Smooth muscle cell of the umbilical artery (primary cell): ENCODE measurements at places on chromosomes 7 and 10. TPM values are rescaled to one million over a fixed set of nuclear protein-coding genes. Genes with fewer than 3 reads are reported as not detected.

SLC25A40 gene
- 3.6 and 7.3 TPM in 2 replicates for total RNA-seq

FKBP6 gene
- total RNA-seq, result not detected in 2 replicates

ABI1 gene
- 21.1 and 31.0 TPM in 2 replicates for total RNA-seq

BLNK gene
- total RNA-seq, result not detected in 2 replicates

BMPER gene
- 34.0 and 84.3 TPM in 2 replicates for total RNA-seq

AKR1D1 gene
- total RNA-seq, result not detected in 2 replicates

CDC14C gene
- not detected in 2 replicates for total RNA-seq

MMD2 gene
- not detected in 2 replicates for total RNA-seq

COPS6 gene
- 70.4 and 107 TPM in 2 replicates for total RNA-seq

AGR3 gene
- not detected in 2 replicates for total RNA-seq

OR2A12 gene
- not detected in 2 replicates for total RNA-seq

HHEX gene
- 0.89 and 2.0 TPM in 2 replicates for total RNA-seq

OPTN gene
- total RNA-seq, result 75.7 and 86.1 TPM in 2 replicates

PRR15 gene
- under 0.01 and 1.2 TPM in 2 replicates for total RNA-seq

SYT15 gene
- total RNA-seq, result 0.05 and 0.59 TPM in 2 replicates

C1QL3 gene
- under 0.01 and 0.18 TPM in 2 replicates for total RNA-seq

HOXA5 gene
- 1.8 and 2.7 TPM in 2 replicates for total RNA-seq

EPO gene
- not detected in 2 replicates for total RNA-seq

LIPJ gene
- not detected in 2 replicates for total RNA-seq

AGAP6 gene
- total RNA-seq, result 2.7 and 4.8 TPM in 2 replicates

NUTM2A gene
- total RNA-seq, result 0.30 and 0.37 TPM in 2 replicates

PROSER2 gene
- 0.92 and 1.8 TPM in 2 replicates for total RNA-seq

LEP gene
- not detected in 2 replicates for total RNA-seq

UNCX gene
- not detected in 2 replicates for total RNA-seq

RAPGEF5 gene
- 1.5 and 1.6 TPM in 2 replicates for total RNA-seq

CABCOCO1 gene
- 0.18 TPM in 1 of 2 replicates, not detected in the other for total RNA-seq

SPDYE18 gene
- 0.14 TPM in 1 of 2 replicates, not detected in the other for total RNA-seq

SEMA3D gene
- total RNA-seq, result 6.8 and 23.8 TPM in 2 replicates

SPAM1 gene
- total RNA-seq, result not detected in 2 replicates
